Type B pancreatic cell (in vitro differentiated cells): ENCODE measurements at places on chromosomes 13 and 19.

- no peak for DNase-seq
Measured at GRCh38 chr13:30714629-30715371, 20.5 kb upstream of the ALOX5AP start.

DNA sequence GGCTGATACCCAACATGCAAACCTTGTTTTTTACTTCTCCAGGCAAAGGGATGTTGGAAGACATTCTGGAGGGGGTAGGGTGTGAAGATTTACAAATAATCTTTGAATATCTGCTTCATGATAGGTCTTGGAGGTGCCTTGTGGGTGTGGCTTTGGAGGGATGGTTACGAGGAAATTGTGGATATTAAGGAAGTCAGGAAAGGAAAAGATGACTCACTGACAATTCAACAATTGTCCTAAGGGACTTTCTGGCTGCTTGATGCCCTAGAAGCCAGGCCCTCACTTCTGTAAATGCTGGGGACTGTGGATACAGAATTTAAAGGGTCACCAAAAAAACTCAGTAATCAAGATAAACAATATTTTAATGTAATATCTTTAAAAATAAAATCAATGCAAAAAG lies 37.4 kb upstream of the ZNF527 start:
- DNase-seq = no peak

DNA sequence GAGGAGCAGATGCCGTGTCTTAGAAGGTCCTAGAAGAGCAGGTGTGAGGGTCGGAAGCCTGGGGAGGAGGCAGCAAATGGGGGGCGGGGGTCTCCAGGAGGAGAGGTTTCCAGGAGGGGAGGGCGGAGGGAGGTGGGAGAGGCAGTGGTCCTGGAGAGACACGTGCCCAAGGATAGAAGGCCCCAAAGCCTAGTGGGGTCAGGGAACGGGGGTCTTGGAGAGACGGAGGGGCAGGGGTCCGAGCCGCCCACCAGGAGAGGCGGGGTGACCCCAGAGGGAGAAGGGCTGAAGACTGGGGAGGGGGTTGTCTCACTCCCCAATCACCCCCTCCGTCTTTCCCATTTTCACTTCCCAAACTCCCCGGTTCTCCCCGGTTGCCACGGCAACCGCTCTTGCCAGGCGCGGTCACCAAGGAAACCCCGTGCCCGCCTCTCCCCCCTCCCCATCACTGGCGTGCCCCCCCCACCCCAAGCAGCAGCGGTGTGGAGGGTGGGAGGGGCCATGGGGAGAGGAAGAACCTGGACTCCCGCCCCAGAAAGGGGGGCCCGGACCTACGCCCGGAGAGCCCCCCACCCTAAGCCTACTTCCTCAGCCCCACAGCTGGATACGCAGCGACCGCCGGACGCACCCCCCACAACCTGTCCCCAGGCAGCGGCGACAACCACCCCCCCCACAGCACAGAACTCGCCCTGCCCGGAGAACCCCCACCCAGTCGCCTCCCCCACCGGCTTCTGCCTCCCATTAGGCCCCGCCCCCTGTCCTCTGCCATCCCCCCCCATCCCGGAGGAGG lies 988 bp downstream of the LRRC4B start:
- no peak for DNase-seq

DNA sequence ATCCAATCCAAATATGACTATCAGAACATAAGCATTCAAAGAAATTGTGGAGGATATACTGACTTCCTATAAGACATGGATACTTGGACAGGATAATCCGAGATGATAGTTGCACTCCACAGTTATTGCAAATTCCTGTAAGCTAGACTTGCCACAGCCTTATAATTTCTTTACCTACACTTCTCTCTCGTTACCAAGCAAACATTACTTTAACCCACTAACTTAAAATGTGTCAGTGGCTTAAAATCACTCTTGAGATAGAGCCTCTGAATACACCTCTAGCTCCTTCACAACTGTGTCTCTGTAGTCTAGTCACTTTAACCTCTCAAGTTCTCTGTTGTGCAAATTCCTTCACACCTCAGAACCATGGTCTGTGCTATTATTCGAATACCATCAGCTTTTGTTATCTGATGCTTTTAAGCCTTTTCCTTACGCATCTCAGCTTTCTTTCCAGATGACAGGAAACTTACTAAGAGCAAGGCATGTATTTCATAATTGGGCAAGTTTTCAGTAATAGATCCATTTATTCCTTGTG lies 474.9 kb upstream of the MIR17HG start:
- DNase-seq = no peak

DNA sequence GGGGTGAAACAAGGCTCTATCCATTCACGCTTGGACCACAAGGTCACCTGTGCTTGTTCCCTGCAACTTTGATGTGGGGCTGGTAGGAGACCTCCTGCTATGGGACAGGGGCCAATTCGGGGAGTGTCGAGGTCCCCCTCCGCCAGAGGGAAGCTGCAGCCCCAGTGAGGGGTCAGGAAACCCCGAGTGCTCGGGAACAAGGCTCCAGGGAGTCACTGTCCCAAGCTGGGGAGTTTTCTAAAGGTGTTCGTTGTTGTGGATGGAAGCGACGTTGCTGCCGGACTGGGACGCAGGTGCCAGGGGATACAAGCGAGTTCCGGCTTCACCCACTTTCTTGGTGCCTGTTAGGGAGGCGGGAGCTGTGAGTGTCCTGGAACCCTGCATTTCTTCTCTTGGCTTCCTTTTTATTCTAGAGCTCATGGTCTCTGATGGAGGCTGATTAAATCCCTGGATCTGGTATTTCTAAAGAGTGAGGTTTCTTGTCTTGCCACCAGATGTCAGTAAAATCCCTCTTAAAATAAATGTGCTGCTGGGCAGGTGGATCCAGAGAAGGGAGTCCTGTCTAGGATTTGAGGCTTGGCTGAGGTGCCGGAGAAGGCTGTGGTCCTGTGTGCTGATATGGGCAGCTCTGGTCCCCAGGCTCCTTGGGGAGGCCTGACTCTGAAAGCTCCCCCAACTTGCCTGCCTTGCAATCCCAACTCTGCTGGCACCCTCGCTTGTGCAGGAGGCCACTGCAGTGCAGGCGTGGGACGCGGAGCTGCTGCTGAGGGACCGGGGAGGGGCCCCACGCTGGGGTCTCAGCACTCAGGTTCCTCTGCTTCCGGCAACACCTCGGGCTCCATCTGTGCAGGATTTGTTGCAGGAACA lies 153.9 kb downstream of the TEX29 start:
- DNase-seq = peak; percentile 62

DNA sequence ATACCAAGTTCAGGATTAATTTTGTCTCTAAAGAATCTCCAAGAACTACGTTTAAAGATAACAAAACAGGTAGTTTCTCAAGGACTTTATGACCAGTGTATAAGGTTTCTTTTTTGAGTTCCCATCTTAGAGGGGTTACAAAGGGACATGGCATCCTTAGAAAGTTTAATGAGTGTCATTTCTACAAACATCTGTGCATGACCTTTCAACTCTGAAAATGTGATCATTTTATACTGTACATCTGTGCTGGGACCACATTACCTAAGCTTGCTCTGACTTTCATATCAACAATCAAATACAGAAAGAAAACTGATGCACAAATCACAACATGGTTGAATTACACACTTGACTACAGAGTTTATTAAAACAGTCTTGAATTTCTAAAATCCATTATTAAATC lies 37.1 kb downstream of the KLF12 start:
- DNase-seq = no peak

DNA sequence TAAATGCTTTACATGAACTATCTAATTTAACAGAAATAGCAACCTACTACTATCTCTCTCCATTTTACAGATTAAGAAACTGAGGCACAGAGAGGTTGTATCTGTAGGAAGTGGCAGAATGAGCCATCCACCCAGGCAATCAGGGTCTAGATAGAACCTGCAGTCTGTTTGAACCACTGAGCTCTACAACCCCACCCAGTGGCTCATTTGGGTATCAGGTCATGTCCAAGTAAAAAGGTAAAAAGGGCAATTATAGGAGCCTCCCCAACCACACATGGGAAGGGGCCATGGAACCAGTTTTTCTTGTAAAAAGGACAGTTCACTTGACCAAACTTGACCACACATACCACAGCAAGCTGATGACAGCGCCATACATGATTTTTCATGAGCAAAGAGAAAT lies 92.9 kb upstream of the SGCG start:
- DNase-seq = no peak

GRCh38 chr13:59880468-59880867 lies 283.3 kb downstream of the DIAPH3 start:
- DNase-seq = no peak

DNA sequence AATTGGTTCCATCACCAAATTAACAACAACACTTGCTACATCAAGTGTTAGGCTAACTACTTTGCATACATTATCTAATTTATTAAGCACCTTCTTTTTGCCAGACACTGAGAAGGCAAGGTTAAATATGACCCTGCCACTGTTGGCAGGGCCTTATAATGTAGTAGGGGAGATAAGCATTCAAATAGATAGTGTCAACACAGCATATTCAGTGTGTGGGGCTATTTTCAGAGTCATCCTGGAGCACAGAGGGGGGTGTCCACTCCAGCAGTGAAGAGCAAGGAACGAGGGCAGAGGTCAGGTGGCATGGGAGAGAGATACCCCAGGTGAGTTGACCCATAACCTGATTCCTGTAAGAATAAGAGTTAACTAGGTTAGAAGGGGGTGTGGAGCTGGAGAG lies 121.6 kb downstream of the COG6 start:
- no peak for DNase-seq

DNA sequence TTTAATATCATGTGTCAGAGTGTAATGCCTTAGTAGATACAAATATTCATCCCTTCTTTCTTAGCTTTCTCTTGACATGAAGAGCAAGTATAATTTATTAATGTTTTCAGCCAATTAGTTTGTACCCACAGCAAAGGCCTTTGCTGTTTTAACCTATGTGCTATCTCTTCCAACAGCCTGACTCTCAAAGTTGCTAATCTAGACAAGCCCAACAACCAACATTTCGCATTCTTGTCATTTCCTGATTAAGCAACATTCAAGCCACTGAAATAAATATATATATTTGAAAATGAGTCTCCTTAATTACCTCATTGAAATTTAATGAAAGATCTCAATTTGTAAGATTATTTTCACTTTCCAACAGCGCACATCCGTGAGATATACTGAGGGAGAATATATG lies 18.5 kb downstream of the EPSTI1 start:
- no peak for DNase-seq

DNA sequence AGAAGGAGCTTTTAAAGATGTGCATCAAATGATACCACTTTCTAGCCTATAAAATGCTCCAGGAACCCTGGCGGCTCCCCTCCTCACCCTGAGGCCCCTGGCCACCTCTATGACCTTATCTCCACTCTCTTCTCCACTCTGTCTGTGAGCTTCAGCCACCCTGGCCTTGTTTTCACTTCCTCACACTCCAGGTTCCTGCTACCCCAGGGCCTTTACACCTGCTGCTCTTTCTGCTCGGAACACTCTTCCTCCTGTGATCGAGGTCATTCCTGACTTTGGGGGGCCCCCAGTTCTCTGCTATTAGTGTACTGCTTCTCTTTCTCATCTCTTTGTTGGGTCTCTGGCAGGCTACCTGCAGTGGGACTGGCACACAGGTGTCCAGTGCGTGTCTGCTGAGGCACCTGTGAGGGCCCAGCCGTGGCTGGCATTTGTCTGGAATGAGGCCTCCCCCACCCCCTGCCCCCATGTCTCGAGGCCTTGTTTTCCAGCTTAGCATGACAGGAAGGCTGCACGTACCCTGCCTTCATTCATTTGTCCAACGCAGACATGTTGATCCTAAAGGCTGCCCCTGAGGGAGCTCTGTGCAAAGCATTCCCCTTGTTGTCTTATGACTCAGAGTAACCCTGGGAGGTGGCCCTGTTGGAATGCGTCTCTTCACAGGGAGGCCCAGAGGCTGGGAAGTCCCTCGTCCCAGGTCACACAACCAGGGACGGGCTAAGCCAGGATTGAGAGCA lies 2.3 kb downstream of the DDA1 start:
- DNase-seq = no peak

DNA sequence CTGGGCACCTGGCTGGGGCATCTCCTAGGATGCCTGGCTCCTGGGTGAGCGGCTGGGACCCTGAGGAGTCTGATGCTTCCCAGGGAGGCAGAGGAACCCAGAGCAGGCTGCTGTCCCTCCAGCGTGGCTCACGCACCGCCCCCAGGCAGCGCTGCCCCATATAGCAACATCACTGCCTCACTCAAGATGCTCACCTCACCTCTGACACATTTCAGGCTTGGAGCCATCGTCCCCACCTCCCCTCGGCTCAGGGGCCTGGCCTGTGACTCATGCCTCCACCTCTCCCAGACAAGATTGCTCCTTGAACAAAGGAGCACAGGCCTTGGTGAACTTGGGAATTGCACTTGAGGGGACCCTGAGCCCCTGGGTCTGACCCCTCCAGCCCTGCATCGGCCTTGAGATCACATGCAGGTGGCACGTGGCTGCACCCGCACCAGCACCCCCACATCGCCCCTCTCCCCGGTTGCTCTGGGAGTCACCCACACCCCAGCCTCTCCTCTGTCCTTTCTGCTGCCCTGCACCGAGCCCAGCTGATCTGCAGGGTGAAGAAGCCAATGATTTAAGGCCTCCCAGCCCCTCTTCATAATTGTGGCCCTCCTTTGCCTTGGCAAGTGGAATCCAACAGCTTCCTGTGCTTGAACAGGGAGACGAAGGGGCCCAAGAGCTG lies 11.2 kb downstream of the CEBPA start:
- DNase-seq = no peak

DNA sequence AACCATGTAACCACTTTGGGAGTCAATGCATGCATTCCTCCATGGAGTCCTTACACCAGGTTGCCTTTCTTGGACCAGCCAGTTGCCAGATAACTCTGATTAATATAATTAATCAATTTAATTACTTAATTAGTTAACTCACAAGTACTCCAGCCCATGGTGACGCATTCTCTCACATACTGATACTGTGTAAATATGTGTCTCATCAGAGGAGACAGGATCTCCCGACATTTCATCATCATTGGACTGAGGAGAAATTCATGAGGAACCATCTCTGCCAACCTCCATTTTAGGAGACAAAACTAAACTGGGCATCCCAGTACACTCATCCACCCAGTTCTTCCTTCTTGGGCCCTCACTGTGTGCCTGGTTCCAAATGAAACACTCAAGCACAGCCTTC lies 6.5 kb upstream of the CASP14 start:
- DNase-seq = no peak

DNA sequence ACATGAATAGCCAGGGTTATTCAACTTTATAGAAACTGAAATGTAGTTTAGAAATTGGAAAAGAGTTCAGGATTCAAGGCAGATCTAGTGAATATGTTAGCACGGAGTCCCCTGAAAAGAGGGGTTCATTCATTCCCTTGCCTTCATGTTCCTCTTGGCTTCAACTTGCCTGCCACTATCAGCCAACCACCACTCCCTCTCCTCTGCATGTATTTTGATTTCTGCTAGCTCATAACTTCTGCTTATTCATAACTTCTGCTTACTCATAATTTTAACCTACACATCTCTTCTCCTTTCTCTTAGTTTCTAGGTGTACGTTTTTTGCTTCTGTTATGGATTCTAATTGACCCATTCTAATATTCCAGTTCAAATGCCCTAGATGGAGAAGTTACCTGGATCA lies 5.5 kb upstream of the SERTM1 start:
- DNase-seq = no peak

GRCh38 chr19:39677961-39678889 lies 22.5 kb downstream of the LGALS16 start:
- no peak for DNase-seq

GRCh38 chr13:93249364-93250306 lies 23.0 kb downstream of the GPC6 start:
- no peak for DNase-seq
